ENCODE measurements at places on chromosomes 2 and 18. TPM values are rescaled to one million over a fixed set of nuclear protein-coding genes. Genes with fewer than 3 reads are reported as not detected.

GRCh38 chr2:196406-196805, 67.4 kb downstream of the SH3YL1 start:
- H3K27ac ChIP-seq, result no peak overlapping the region
- no peak overlapping the region for H3K4me3 ChIP-seq
- peaks cover 17% of the 10 kb centered on the region for H3K4me1 ChIP-seq
- no peaks in the 10 kb centered on the region for H3K27me3 ChIP-seq
- no peaks in the 10 kb centered on the region for H3K36me3 ChIP-seq

- no peaks in the 10 kb centered on the region for H3K36me3 ChIP-seq
- peak; percentile 53 for DNase-seq
Measured at GRCh38 chr2:1915746-1916145, 171.4 kb upstream of the PXDN start.

- no peak overlapping the region for H3K4me3 ChIP-seq
- H3K27me3 ChIP-seq, result peaks cover 3% of the 10 kb centered on the region
- peaks cover 22% of the 10 kb centered on the region for H3K4me1 ChIP-seq
- H3K27ac ChIP-seq, result no peak overlapping the region
- H3K36me3 ChIP-seq, result no peaks in the 10 kb centered on the region
Measured at GRCh38 chr2:55875434-55876135, 48.0 kb downstream of the EFEMP1 start.

DNA sequence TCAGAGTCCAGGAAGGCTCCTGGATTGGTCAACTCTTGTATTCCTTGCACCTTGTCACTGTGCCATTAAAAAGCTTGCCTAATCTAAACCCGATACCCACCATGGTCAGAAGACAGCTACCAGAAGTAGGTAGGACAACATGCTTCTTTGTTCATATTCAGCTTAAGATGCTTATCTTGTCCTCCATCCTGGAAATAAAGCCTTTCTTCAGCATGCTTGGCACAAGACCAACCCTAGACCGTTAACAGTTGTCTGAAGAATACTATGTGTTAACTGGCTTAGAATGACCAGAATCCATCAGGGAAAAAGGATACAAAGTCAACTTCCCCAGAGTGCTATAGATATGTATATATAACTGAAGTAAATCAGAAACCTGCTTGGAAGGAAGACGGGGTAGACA, 193.9 kb downstream of the ZRANB3 start:
- no peak for DNase-seq
- H3K4me1 ChIP-seq, result no peaks in the 10 kb centered on the region
- no peak overlapping the region for H3K27ac ChIP-seq
- H3K4me3 ChIP-seq, result no peak overlapping the region
- H3K36me3 ChIP-seq, result peaks cover 11% of the 10 kb centered on the region
- H3K27me3 ChIP-seq, result no peaks in the 10 kb centered on the region

DNA sequence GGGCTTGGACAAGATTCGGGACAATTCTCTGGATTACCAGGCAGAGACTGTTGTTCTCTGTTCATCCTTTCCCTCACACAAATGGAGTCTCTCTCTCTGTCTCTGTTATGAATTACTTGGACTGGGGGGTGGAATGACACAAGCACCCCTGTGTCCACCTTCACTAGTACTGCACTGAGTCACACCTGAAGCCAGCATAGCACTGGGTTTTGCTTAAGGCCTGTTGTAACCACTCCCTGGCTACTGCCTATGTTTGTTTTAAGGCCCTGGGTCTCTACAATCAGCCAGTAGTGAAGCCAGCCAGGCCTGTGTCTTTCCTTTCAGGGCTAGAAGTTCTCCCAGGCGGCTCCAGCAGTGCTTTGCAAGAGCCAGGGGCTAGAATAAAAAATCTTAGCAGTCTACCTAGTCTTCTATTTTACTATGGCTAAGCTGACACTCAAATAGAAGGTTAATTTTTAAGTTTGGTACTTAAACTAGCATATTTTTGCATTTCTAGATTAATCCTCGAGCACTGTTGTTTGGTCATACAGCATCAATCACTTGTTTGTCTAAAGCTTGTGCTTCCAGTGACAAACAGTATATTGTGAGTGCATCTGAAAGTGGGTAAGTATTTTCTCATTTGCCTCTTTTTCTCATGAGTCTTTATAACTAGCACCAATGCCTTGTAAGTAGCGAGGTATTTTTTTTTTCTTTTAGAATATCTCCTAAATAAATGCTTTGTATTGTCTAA, 27.8 kb downstream of the WDR7 start:
- H3K27ac ChIP-seq, result no peak overlapping the region
- H3K4me3 ChIP-seq, result no peak overlapping the region

- H3K4me3 ChIP-seq, result no peak overlapping the region
- H3K27me3 ChIP-seq, result no peaks in the 10 kb centered on the region
- H3K4me1 ChIP-seq, result peaks cover 51% of the 10 kb centered on the region
- DNase-seq, result no peak
- peaks cover 2% of the 10 kb centered on the region for H3K36me3 ChIP-seq
Measured at GRCh38 chr2:236775511-236775910, 205.9 kb downstream of the ACKR3 start.

DNA sequence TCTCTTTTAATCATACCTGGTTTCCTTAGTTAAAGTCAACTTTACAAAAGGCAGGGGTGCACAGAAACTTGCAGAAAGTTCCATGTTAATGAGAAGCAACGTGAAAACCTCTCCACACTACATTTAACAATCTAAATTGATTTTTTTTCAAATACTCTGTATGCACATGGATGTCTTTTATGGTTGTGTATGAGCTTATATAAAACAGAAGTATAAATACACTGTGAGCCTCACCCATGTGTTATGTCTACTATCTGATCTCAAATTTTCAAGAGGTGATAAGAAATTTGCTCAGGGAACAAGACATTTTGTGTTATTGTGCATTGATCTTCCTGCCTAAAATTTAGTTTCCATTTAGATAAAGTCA, 617.6 kb downstream of the ADCYAP1 start:
- H3K27ac ChIP-seq, result no peak overlapping the region
- no peaks in the 10 kb centered on the region for H3K4me1 ChIP-seq
- H3K36me3 ChIP-seq, result no peaks in the 10 kb centered on the region
- H3K27me3 ChIP-seq, result no peaks in the 10 kb centered on the region
- no peak for DNase-seq
- no peak overlapping the region for H3K4me3 ChIP-seq

- H3K27me3 ChIP-seq, result no peaks in the 10 kb centered on the region
- H3K36me3 ChIP-seq, result peaks cover 8% of the 10 kb centered on the region
- peak overlapping the region; percentile 78 for H3K4me3 ChIP-seq
- peak overlapping the region; percentile 43 for H3K27ac ChIP-seq
- DNase-seq, result no peak
Measured at GRCh38 chr2:96264656-96265348, 995 bp downstream of the TMEM127 start.

DNA sequence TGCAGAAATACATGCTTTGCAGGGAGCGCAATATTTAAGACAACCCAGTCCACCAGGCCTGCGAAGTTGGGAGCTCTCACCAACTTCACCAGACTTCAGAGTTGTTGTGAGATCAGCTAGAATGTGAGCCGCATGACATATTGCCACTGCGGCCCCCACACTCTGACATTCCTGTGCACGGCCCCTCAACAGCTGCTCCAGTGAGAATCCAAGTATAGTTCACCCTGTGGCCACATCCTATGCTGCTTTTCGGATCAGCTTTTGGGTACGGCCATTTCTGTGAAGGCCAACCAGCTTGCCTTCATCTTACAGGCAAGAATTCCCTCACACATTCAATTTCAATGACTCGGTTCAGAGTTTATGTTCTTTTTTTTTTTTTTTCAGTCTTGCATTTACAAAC, 177.8 kb downstream of the SOX11 start:
- H3K27me3 ChIP-seq, result no peaks in the 10 kb centered on the region
- DNase-seq, result no peak
- H3K4me3 ChIP-seq, result no peak overlapping the region
- H3K4me1 ChIP-seq, result no peaks in the 10 kb centered on the region
- no peaks in the 10 kb centered on the region for H3K36me3 ChIP-seq

- peaks cover 30% of the 10 kb centered on the region for H3K36me3 ChIP-seq
- H3K4me1 ChIP-seq, result peaks cover 8% of the 10 kb centered on the region
- no peak overlapping the region for H3K4me3 ChIP-seq
- no peaks in the 10 kb centered on the region for H3K27me3 ChIP-seq
- H3K27ac ChIP-seq, result no peak overlapping the region
- no peak for DNase-seq
Measured at GRCh38 chr2:208311321-208311720, 45.3 kb downstream of the PIKFYVE start.

DNA sequence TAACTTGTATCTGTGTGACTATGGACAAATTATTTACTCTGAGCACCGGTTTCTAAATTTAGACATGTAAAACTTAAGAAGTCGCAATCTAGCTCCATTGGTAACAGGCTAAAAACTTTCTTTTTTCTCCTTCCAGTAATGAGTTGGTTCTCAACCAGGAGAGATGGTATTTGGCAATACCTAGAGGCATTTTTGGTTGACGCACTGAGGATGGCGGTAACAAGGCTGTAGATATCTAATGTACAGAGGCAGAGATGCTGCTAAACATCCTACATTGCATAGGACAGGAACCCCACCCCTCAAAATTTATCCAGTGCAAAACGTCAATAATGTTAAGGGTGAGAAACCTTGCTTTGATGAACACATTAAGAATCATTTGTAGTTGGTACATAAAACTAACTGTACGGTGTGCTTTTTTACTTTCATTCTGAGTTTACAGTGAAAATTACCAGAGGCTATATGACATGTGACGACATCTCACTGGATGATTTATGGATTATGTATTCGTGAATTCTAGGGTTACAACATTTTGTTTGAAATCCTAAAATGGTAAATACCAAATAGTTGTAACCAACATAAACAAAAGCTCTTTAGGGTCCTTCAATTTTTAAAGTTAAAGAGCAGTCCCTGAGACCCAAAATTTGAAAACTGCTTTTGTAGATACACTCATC, 91.3 kb downstream of the TLK1 start:
- peaks cover 33% of the 10 kb centered on the region for H3K36me3 ChIP-seq
- DNase-seq, result no peak
- no peak overlapping the region for H3K27ac ChIP-seq
- no peaks in the 10 kb centered on the region for H3K27me3 ChIP-seq
- H3K4me1 ChIP-seq, result peaks cover 3% of the 10 kb centered on the region

- peaks cover 19% of the 10 kb centered on the region for H3K4me1 ChIP-seq
- DNase-seq, result no peak
- peaks cover 4% of the 10 kb centered on the region for H3K36me3 ChIP-seq
- peak overlapping the region; percentile 27 for H3K27ac ChIP-seq
- no peaks in the 10 kb centered on the region for H3K27me3 ChIP-seq
- no peak overlapping the region for H3K4me3 ChIP-seq
Measured at GRCh38 chr18:79453816-79454735, 58.3 kb downstream of the NFATC1 start.

- no peak overlapping the region for H3K27ac ChIP-seq
- H3K36me3 ChIP-seq, result peaks cover 5% of the 10 kb centered on the region
- DNase-seq, result no peak
- H3K27me3 ChIP-seq, result no peaks in the 10 kb centered on the region
- H3K4me1 ChIP-seq, result peaks cover 9% of the 10 kb centered on the region
- H3K4me3 ChIP-seq, result no peak overlapping the region
Measured at GRCh38 chr2:88608184-88608583, 19.1 kb downstream of the EIF2AK3 start.

PARD6G gene
- total RNA-seq, result 18.9 TPM

FKBP1B gene
- total RNA-seq, result 12.6 TPM

SMYD1 gene
- total RNA-seq, result not detected

NYAP2 gene
- total RNA-seq, result not detected

All from osteocyte (in vitro differentiated cells).